ENCODE measurements at places on chromosomes 1 and 21.
A peak's percentile ranks its signal among the peaks of the same experiment; 100 is the strongest.

GRCh38 chr1:76955652-76956051, 88.4 kb downstream of the ST6GALNAC5 start:
- no peak for DNase-seq

DNA sequence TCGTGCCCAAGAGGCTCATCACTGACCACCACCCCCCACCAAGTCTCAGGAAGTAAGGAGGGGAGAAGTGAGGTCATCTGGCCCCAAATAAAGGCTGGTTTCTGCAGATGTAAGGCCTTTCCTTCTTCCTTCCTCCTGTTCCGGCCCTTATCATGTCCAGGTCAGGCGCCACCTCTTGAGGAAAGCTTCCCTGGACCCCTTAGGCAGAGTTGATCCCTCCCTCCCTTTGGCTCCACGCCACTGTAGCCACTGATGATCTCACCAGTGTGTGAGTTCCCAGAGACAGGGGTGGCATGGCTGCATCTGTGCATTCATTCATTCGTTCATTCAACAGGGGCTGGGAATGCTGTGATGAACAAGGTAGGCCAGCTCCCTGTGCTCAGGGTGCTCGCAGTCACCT, 59.2 kb downstream of the TAS1R2 start:
- DNase-seq, result no peak

- DNase-seq, result no peak
Measured at GRCh38 chr1:229111703-229112319, 159.1 kb upstream of the RAB4A start.

GRCh38 chr1:109906160-109906838, 4.3 kb upstream of the CSF1 start:
- no peak for DNase-seq

- DNase-seq, result peak; percentile 46
Measured at GRCh38 chr1:168360151-168361021, 79.7 kb downstream of the TBX19 start.

- no peak for DNase-seq
Measured at GRCh38 chr1:229905031-229905545, 161.9 kb upstream of the GALNT2 start.

DNA sequence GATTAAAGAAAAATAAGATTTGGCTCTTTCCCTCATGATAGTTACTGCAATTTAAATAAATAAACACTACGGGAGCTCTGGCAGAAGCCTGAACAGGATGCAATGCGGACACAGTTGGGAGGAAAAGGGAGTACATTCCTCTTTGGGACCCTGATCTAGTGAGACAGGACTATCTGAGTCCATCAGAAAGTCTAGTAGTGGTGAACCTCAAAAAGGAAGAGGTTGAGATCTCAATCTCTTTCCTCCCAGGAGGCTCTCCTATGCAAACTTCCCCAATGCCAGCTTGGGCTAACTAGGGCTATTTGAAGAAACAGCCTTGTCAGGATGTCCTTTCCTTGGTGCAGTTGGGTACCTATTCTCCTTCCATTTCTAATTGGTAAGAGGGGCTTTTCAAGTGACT, 4.9 kb upstream of the ABCD3 start:
- no peak for DNase-seq

All from HCEC 1CT (cell line).